Parietal lobe (tissue), 2 donors: ENCODE measurements at places on chromosomes 2 and 18. TPM values are rescaled to one million over a fixed set of nuclear protein-coding genes. Genes with fewer than 3 reads are reported as not detected.

Gene GALNT3
- total RNA-seq, result 7.8 TPM

Gene EGR4
- not detected for total RNA-seq

Gene PDE1A
- total RNA-seq, result 51.0 TPM

Gene COL5A2
- total RNA-seq, result 10.3 TPM

Gene ANKAR
- 45.1 TPM for total RNA-seq

Gene LIPG
- total RNA-seq, result 25.7 TPM

Gene CNTNAP5
- 65.1 TPM for total RNA-seq
